ENCODE measurements at places on chromosomes 4 and X. TPM values are rescaled to one million over a fixed set of nuclear protein-coding genes. Genes with fewer than 3 reads are reported as not detected.

- peak overlapping the region; percentile 80 for H3K27ac ChIP-seq
- H3K4me3 ChIP-seq, result peak overlapping the region; percentile 71
- peaks cover 20% of the 10 kb centered on the region for H3K4me1 ChIP-seq
- DNase-seq, result no peak
Observed at GRCh38 chr4:119284876-119285780, 36.8 kb downstream of the FABP2 start.

Gene SSX2
- total RNA-seq, result not detected

Gene PAGE2B
- not detected for total RNA-seq

GRCh38 chrX:17021851-17022604 lies 75.6 kb downstream of the REPS2 start:
- H3K4me1 ChIP-seq, result no peaks in the 10 kb centered on the region
- H3K4me3 ChIP-seq, result no peak overlapping the region
- H3K36me3 ChIP-seq, result no peaks in the 10 kb centered on the region

DNA sequence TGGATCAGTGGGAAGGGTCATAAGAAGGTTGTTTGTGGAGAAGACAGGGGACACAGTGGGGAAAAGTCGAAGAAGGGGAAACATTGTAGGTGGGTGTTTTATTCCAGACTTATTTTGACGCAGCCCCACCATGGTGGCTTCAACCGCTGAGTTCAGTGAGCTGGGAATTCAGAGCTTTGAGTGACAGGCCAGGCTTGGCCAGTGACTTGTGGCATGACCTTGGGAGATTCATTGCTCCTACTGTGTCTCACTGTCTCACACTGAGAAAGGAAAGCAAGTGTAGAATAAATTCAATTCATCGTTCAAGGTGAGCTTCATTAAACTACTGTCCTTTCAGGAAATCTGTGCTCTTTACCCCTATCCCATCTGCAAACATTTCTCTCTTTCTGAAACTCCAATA lies 47.4 kb upstream of the SOD3 start:
- no peak overlapping the region for H3K27ac ChIP-seq
- peaks cover 2% of the 10 kb centered on the region for H3K4me1 ChIP-seq
- no peaks in the 10 kb centered on the region for H3K27me3 ChIP-seq
- H3K36me3 ChIP-seq, result peaks cover 2% of the 10 kb centered on the region

- no peaks in the 10 kb centered on the region for H3K36me3 ChIP-seq
- H3K4me3 ChIP-seq, result no peak overlapping the region
- no peaks in the 10 kb centered on the region for H3K4me1 ChIP-seq
- H3K27ac ChIP-seq, result no peak overlapping the region
Observed at GRCh38 chr4:9602389-9602914, 158.2 kb downstream of the DEFB131A start.

- no peak overlapping the region for H3K4me3 ChIP-seq
- H3K4me1 ChIP-seq, result peaks cover 18% of the 10 kb centered on the region
- no peak overlapping the region for H3K27ac ChIP-seq
- H3K27me3 ChIP-seq, result peaks cover 12% of the 10 kb centered on the region
- no peak for DNase-seq
Observed at GRCh38 chrX:129736491-129736890, 2.3 kb upstream of the XPNPEP2 start.

Gene GPC3
- total RNA-seq, result 18.6 TPM

GRCh38 chrX:65772842-65773241 lies 105.4 kb downstream of the MSN start:
- H3K4me1 ChIP-seq, result no peaks in the 10 kb centered on the region
- no peak overlapping the region for H3K4me3 ChIP-seq
- H3K27me3 ChIP-seq, result no peaks in the 10 kb centered on the region
- DNase-seq, result no peak

GRCh38 chr4:10666616-10667015 lies 18.0 kb downstream of the CLNK start:
- no peaks in the 10 kb centered on the region for H3K36me3 ChIP-seq
- H3K27ac ChIP-seq, result no peak overlapping the region
- peaks cover 10% of the 10 kb centered on the region for H3K4me1 ChIP-seq
- no peak overlapping the region for H3K4me3 ChIP-seq
- no peak for DNase-seq
- H3K27me3 ChIP-seq, result peaks cover 24% of the 10 kb centered on the region

- H3K4me3 ChIP-seq, result no peak overlapping the region
- H3K36me3 ChIP-seq, result no peaks in the 10 kb centered on the region
- no peaks in the 10 kb centered on the region for H3K4me1 ChIP-seq
- no peak for DNase-seq
- peaks cover 16% of the 10 kb centered on the region for H3K27me3 ChIP-seq
- H3K27ac ChIP-seq, result no peak overlapping the region
Observed at GRCh38 chr4:108492816-108493595, 127.4 kb upstream of the RPL34 start.

GRCh38 chrX:120514236-120514635 lies 45.1 kb upstream of the LAMP2 start:
- no peaks in the 10 kb centered on the region for H3K27me3 ChIP-seq
- no peak for DNase-seq
- no peak overlapping the region for H3K27ac ChIP-seq
- H3K4me1 ChIP-seq, result peaks cover 13% of the 10 kb centered on the region
- H3K36me3 ChIP-seq, result peaks cover 10% of the 10 kb centered on the region

GRCh38 chrX:84634201-84634782 lies 132.0 kb upstream of the HDX start:
- no peaks in the 10 kb centered on the region for H3K36me3 ChIP-seq
- no peak overlapping the region for H3K27ac ChIP-seq
- no peak overlapping the region for H3K4me3 ChIP-seq
- no peak for DNase-seq

GRCh38 chr4:166501941-166502382 lies 628.9 kb downstream of the TLL1 start:
- H3K27me3 ChIP-seq, result peaks cover 44% of the 10 kb centered on the region
- H3K27ac ChIP-seq, result no peak overlapping the region
- no peak for DNase-seq
- H3K4me3 ChIP-seq, result no peak overlapping the region
- no peaks in the 10 kb centered on the region for H3K4me1 ChIP-seq
- no peaks in the 10 kb centered on the region for H3K36me3 ChIP-seq

Gene ASB12
- total RNA-seq, result not detected

GRCh38 chr4:26916195-26916594 lies 55.6 kb downstream of the STIM2 start:
- DNase-seq, result no peak
- no peaks in the 10 kb centered on the region for H3K27me3 ChIP-seq
- H3K27ac ChIP-seq, result no peak overlapping the region
- H3K4me1 ChIP-seq, result no peaks in the 10 kb centered on the region
- peaks cover 9% of the 10 kb centered on the region for H3K36me3 ChIP-seq
- no peak overlapping the region for H3K4me3 ChIP-seq

Data from osteocyte (in vitro differentiated cells).